ENCODE measurements at places on chromosomes 1 and 21. TPM values are rescaled to one million over a fixed set of nuclear protein-coding genes. Genes with fewer than 3 reads are reported as not detected.

The CATSPER4 gene
- 0.27 TPM for total RNA-seq

The PPIAL4G gene
- total RNA-seq = not detected

The PODN gene
- 4.6 TPM for total RNA-seq

DNA sequence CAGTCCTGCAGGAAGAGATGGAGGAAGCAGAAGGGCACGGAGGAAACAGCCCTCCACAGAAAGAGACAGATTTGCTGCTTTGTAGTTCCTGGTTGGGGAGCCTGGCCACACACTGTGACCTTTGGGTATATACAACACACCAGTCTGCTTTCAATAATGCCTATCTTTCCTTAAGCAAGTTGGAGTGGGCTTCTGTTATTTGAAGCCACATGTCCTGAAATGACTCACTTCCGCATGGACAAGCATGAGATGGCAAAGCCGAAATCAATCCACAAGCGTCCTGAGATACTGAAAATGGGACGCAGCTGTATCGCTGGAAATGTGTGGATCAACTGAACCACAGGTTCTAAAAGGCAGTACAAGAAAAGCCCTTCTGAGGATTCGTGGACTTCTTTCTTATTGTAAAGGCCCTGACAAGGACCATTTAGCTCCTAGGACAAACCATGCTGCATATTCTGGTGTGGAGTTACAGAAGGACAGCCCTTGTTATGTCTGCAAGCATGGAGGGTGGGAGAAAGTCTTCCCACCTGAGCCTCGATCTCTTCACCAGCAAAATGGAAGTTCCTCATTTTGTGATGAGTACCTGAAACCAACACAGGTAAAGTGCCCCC, 22.7 kb upstream of the FHAD1 start:
- peaks cover 7% of the 10 kb centered on the region for H3K36me3 ChIP-seq
- H3K4me3 ChIP-seq = no peak overlapping the region
- no peaks in the 10 kb centered on the region for H3K27me3 ChIP-seq
- no peak overlapping the region for H3K27ac ChIP-seq
- DNase-seq = no peak

GRCh38 chr1:83026745-83027144, 972.2 kb downstream of the TTLL7 start:
- no peak for DNase-seq
- peaks cover 30% of the 10 kb centered on the region for H3K4me1 ChIP-seq
- H3K36me3 ChIP-seq = peaks cover 6% of the 10 kb centered on the region
- H3K27me3 ChIP-seq = no peaks in the 10 kb centered on the region
- no peak overlapping the region for H3K4me3 ChIP-seq

DNA sequence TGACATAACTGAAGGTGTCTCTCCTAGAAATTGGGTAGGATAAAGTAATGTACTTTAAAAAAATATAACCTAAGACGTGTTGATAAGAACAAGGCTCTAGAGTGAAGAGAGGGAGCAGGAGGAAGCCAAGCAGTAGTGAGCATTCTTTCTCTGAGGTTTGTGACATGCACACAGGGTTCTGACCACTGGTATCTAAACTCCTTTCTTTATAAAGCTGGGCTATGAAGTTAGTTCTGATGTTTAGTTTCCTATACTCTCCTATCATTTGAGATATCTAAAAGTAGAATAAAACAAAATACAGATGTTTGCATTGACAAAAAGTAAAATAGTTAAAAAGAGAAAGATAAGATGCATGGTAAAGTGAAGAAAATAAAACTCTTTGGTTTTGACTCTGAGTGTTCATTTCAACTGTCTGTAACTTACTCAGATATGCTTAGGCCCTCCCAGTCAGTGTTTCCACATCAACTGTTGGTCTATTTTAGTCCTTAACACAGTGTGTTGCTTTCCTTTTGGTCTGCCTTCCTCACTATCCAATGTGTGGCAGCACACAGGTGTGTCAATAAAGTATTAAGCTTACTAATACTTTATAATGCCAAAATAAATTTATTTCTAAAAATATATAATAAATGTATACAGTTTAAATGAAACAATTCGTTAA, 543.5 kb downstream of the PTPRC start:
- no peaks in the 10 kb centered on the region for H3K36me3 ChIP-seq
- no peak overlapping the region for H3K4me3 ChIP-seq
- H3K27ac ChIP-seq = no peak overlapping the region
- no peaks in the 10 kb centered on the region for H3K4me1 ChIP-seq

- no peaks in the 10 kb centered on the region for H3K4me1 ChIP-seq
- H3K27me3 ChIP-seq = no peaks in the 10 kb centered on the region
- no peaks in the 10 kb centered on the region for H3K36me3 ChIP-seq
- no peak overlapping the region for H3K27ac ChIP-seq
- H3K4me3 ChIP-seq = no peak overlapping the region
These were observed 26.6 kb downstream of the TMEM51 start for GRCh38 chr1:15180189-15180588.

DNA sequence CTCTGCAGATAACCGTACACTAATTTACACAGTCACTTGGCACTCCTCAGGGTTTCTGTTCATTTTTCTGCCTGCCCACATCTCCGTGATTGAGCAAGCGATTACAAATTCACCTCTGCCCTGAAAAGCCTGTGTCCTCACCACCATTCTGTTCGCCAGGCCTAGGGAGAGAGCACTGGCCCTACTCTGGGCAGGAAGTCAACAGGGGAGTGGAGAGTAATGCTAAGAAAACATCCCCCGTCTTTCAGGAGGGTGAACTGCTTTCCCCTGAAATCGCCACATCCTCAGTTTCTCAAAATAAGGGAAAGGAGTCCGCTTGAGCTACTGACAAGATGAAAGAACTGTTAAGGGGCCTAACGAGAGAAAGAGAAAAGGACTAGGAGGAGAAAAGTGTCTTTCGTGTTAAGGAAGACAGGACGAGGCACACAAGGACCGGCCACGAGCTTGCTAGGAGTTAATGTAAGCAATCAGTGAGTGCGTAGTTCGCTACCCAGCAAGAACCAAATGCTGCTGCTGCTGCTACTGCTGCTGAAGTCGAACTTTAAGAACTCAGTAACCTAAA, 632 bp downstream of the PEX19 start:
- peaks cover 24% of the 10 kb centered on the region for H3K36me3 ChIP-seq
- peaks cover 21% of the 10 kb centered on the region for H3K4me1 ChIP-seq
- H3K27ac ChIP-seq = peak overlapping the region; percentile 91
- no peaks in the 10 kb centered on the region for H3K27me3 ChIP-seq

- peaks cover 47% of the 10 kb centered on the region for H3K4me1 ChIP-seq
- H3K36me3 ChIP-seq = peaks cover 4% of the 10 kb centered on the region
- H3K4me3 ChIP-seq = peak overlapping the region; percentile 95
- H3K27ac ChIP-seq = peak overlapping the region; percentile 99
These were observed 914 bp downstream of the ZNF326 start for GRCh38 chr1:89995598-89996449.

DNA sequence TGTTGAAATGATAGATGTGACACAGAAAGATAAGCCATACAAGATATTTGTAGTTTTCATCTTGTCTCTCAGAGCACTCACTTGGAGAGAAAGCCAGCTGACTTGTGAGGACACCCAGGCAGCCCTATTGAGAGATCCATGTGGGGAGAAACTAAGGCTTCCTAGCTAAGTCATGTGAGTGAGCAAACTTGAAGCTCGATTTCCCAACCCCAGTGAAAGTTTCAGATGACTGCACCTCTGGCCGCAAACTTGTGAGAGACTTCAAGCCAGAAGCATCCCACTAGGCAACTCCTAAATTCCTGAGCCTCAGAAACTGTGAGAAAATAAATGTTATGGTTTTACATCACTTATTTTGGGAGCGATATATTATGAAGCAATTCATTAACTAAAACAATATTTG, 832.3 kb downstream of the LTN1 start:
- H3K36me3 ChIP-seq = peaks cover 11% of the 10 kb centered on the region
- peaks cover 16% of the 10 kb centered on the region for H3K4me1 ChIP-seq
- no peaks in the 10 kb centered on the region for H3K27me3 ChIP-seq

GRCh38 chr1:44543786-44544185, 130.5 kb downstream of the TMEM53 start:
- H3K4me1 ChIP-seq = peaks cover 16% of the 10 kb centered on the region
- no peak overlapping the region for H3K27ac ChIP-seq
- peaks cover 87% of the 10 kb centered on the region for H3K27me3 ChIP-seq

GRCh38 chr1:23868557-23869016, 497 bp upstream of the FUCA1 start:
- H3K4me3 ChIP-seq = peak overlapping the region; percentile 77
- H3K27ac ChIP-seq = no peak overlapping the region
- H3K36me3 ChIP-seq = peaks cover 4% of the 10 kb centered on the region
- H3K4me1 ChIP-seq = peaks cover 23% of the 10 kb centered on the region
- no peak for DNase-seq

- DNase-seq = no peak
- peaks cover 60% of the 10 kb centered on the region for H3K4me1 ChIP-seq
- no peaks in the 10 kb centered on the region for H3K36me3 ChIP-seq
- no peak overlapping the region for H3K4me3 ChIP-seq
- no peak overlapping the region for H3K27ac ChIP-seq
- peaks cover 3% of the 10 kb centered on the region for H3K27me3 ChIP-seq
These were observed 284.8 kb upstream of the FMN2 start for GRCh38 chr1:239806897-239807296.

- DNase-seq = no peak
- no peak overlapping the region for H3K4me3 ChIP-seq
- H3K36me3 ChIP-seq = peaks cover under 1% of the 10 kb centered on the region
- H3K4me1 ChIP-seq = peaks cover 16% of the 10 kb centered on the region
These were observed 28.5 kb downstream of the ECE1 start for GRCh38 chr1:21261551-21262292.

DNA sequence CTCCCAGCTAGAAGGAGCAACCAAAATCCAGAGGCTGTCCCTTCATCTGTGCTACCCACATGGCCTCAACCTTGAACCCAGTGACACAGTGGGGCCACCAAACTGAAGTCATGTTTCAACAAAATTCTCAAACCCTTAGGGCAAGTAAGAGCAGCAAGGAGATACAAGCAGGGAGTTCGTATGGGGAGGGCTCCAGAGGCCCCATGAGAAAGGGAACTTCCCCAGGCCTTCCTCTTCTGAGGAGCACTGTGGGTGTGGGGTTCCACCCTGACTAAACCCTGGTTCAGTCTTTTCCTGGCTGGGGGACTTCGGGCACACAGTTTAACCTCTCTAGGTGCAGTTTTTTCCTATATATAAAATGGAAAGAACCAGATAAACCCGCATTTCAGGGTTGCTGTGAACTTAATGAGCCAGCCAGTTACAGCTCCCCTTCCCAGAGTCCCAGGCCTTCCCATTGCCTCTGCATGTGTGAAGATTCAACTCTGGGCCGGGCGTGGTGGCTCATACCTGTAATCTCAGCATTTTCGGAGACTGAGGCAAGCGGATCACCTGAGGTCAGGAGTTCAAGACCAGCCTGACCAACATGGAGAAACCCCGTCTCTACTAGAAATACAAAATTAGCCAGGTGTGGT, 8.0 kb upstream of the THEMIS2 start:
- no peak overlapping the region for H3K4me3 ChIP-seq
- H3K27ac ChIP-seq = peak overlapping the region; percentile 80
- no peaks in the 10 kb centered on the region for H3K36me3 ChIP-seq
- DNase-seq = no peak
- no peaks in the 10 kb centered on the region for H3K27me3 ChIP-seq

- H3K27ac ChIP-seq = peak overlapping the region; percentile 98
- H3K4me1 ChIP-seq = peaks cover 13% of the 10 kb centered on the region
- peak overlapping the region; percentile 94 for H3K4me3 ChIP-seq
- H3K27me3 ChIP-seq = no peaks in the 10 kb centered on the region
These were observed 504 bp downstream of the PHTF1 start for GRCh38 chr1:113758631-113759332.

- DNase-seq = no peak
- peak overlapping the region; percentile 86 for H3K4me3 ChIP-seq
- H3K27ac ChIP-seq = peak overlapping the region; percentile 94
- peaks cover 67% of the 10 kb centered on the region for H3K4me1 ChIP-seq
- no peaks in the 10 kb centered on the region for H3K36me3 ChIP-seq
- H3K27me3 ChIP-seq = no peaks in the 10 kb centered on the region
These were observed 1.3 kb downstream of the ARHGAP29 start for GRCh38 chr1:94236013-94236491.

GRCh38 chr1:227889863-227890405, 57.8 kb downstream of the WNT9A start:
- H3K36me3 ChIP-seq = no peaks in the 10 kb centered on the region
- no peak for DNase-seq
- peak overlapping the region; percentile 13 for H3K27ac ChIP-seq
- H3K27me3 ChIP-seq = no peaks in the 10 kb centered on the region
- peaks cover 47% of the 10 kb centered on the region for H3K4me1 ChIP-seq

DNA sequence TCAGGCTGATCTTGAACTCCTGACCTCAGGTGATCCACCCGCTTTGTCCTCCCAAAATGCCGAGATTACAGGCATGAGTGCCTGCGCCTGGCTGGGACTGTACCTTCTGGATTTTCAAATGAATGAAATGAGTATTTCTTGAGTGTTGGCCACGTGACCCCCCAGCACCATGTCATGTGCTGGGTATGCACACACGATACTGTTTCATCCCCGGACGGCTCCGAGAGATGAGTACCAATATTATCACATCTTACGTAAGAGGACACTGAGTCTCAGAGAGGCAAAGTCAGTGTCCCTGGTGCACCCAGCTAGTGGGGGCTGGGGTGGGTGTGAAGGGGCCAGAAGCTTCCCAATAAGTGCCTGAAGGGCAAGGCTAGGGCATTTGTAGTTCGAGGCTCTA, 780 bp upstream of the CROCC start:
- no peak for DNase-seq
- no peaks in the 10 kb centered on the region for H3K36me3 ChIP-seq
- H3K4me3 ChIP-seq = no peak overlapping the region
- no peaks in the 10 kb centered on the region for H3K27me3 ChIP-seq

- peak; percentile 27 for DNase-seq
- no peak overlapping the region for H3K4me3 ChIP-seq
- no peak overlapping the region for H3K27ac ChIP-seq
These were observed 20.8 kb upstream of the LRRC3 start for GRCh38 chr21:44434568-44434925.
